ENCODE measurements at places on chromosomes 4 and X. TPM values are rescaled to one million over a fixed set of nuclear protein-coding genes. Genes with fewer than 3 reads are reported as not detected.

DNA sequence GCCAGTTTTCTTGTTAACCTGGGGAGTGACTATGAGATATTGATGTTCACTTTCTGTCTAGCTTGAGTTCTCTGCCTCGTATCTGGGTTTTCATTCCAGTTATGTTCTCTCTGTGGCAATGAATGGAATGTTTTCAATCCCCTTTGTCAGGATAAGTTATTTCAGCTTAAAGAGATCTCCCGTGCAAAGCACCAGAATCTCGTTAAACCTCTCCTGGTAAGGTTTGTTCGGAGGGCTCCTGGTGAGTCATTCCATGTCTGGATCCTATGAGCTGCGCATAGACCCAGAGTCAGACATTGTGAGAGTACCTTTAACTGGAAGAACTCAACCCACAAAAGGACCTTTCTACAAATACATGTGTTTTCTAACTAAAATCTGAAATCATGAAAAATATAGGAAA is 51.0 kb downstream of the KDR start:
- peak; percentile 44 for DNase-seq

GRCh38 chr4:45099471-45099870 is 373.1 kb upstream of the GNPDA2 start:
- no peak for DNase-seq

DNA sequence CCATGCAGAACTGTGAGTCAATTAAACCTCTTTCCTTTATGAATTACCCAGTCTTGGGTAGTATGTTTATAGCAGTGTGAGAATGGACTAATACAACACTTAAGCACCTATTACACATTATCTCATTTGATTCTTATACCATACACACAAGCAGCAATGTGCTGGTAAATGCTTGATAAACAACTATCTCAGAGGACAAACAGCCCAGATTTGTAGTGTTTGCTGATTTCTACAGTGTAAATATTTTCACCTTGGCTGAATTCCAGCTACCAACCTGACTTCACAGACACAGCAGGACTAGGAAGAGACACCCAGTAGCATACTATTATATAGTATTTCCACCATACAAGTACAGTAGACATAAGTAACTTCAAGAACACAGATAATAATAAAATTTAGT is 406.5 kb upstream of the CNKSR2 start:
- no peak for DNase-seq

DNA sequence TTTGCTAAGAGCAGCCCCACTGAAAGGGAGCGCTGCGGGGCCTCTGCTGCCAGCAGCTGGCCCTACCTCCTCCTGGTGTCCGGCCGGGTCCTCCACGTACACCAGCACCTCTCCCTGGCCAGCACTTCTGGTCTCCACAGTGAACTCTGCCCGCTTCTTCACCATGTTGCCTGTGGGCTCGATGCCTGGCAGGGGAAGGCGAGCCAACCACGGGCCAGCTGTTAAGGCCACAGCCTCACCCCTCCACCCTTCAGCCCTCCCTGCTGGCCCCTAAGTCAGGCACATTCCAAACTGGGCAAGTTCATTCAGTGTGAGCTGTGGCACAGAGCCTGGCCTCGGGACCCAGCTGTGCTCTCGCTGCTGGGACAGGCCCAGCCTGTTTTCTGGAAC is 7.8 kb downstream of the FLNA start:
- DNase-seq, result no peak

GRCh38 chr4:185839194-185839712 is 27.3 kb upstream of the SORBS2 start:
- DNase-seq, result peak; percentile 95

GRCh38 chr4:119084513-119084912 is 51.1 kb upstream of the MYOZ2 start:
- DNase-seq, result no peak

DNA sequence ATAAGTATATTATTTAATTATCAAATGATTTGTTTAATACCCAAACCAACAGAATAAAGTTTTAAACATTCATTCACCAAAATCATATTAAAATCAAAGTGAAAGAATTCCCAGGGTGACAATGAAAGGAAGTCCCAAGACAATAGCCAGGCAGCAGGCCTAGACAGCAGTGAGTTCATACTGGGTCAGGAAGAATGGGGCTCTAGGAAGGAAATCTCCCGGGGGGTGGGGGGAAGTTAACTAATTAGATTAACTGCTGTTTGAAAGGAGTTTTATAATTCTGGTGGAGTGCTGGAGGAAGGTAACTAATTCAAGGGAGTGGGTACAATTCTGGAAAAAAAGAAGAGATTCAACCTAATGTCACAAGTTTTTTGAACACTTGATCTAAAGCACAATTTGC is 104.1 kb downstream of the ZAR1 start:
- peak; percentile 88 for DNase-seq

DNA sequence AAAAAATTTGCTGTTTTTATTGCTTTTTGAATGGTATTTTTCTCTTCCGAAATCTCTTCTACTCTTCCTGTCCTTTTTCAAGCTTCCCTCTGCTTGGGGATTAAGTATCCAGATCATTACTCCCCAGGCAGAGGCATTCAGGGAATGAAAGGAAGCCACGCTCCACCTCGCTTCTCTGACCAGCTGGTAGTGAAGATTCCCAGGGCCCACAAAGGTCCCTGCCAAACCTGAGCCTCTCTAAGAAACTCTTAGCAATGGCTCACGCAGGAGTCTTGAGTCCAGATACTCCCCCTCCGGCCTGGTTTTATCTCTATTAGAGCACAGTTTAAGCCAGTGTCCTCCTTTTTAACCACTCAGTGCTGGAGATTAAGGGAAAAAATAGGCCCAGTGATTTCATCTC is 51.4 kb upstream of the SOD3 start:
- DNase-seq, result no peak

DNA sequence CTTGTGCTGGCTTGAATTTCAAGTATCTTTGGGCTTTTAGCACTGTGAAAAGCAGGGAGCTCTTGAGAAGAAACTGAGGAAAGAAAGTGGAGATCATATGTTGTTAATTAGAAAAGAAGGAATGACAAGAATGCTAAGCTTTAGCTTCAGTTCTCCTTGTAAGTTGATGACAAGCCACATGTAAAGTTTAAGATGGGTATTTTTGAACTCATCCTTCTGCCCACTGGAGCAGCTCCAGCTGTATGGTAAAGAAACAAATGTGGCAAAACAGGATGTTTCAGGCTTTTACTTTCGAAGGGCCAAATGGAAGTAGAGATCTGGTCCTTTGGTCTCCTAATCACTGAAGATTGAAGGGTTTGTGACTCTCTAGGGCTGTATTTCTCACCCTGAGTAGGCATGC is 137.8 kb downstream of the GUCY2F start:
- peak; percentile 9 for DNase-seq

GRCh38 chrX:97389761-97390192 is 506.1 kb downstream of the RPA4 start:
- peak; percentile 73 for DNase-seq

- no peak for DNase-seq
Measured at GRCh38 chr4:164847967-164848649, 28.9 kb upstream of the APELA start.

DNA sequence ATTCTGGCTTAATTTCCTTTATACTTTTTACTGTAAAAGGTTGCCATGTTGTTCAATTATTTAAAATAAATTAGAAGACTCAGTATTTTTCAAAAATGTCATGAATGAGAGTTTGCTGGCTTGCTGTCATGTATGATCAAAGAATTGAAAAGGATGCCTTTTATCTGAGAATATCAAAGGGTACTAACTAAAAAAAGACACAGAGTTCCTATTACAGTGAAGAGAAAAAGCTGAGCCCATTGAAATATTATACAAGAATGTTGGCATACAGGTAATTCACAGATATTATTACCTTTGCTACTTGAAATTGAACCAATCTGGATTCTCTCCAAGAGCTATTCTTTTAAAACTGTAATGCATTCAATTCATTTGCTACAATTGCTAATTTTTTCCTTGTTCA is 200.0 kb downstream of the PPP3CA start:
- no peak for DNase-seq

GRCh38 chr4:10582059-10582686 is 102.4 kb downstream of the CLNK start:
- DNase-seq, result peak; percentile 56

DNA sequence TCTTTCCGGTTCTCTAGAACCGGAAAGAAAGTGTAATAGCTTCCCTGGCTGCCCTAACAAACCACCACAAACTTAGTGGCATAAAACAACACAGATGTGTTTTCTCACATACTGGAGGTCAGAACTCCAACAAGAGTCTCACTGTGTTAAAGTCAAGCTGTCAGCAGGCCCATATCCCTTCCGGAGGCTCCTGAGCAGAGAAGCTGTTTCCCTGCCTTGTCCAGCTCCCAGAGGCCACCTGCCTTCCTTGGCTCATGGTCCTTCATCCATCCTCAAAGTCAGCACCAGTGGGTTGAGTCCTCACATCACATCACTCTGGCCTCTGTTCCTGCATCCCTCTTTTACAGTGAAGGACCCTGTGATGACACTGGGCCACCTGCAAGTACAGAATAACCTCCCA is 49.8 kb upstream of the HMX1 start:
- no peak for DNase-seq

DNA sequence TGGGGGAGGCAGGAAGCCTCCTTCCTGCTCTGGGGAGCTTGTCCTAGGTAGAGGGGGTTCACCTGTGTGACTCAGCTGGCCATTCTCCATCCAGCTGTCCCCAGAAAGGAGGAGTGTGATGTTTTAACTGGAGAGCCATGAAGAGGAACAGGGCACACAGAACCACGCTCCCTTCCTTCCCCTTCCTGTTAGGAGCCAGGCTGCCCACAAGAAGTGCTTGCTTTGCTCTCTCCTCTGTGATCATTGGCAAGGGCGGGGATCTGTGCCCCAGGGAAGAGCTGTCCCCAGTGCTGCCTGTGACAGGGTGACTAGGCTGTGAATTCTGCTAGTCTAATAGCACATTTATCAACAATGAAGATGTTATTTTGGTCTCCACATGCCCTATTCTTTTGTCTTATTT is 169.6 kb upstream of the GATB start:
- no peak for DNase-seq

- DNase-seq, result no peak
Measured at GRCh38 chr4:25953740-25954139, 39.7 kb downstream of the SMIM20 start.

GRCh38 chr4:98293104-98293887 is 32.1 kb downstream of the RAP1GDS1 start:
- DNase-seq, result no peak

- DNase-seq, result no peak
Measured at GRCh38 chr4:94636004-94636403, 121.8 kb upstream of the BMPR1B start.

GRCh38 chr4:80685214-80685613 is 345.3 kb upstream of the BMP3 start:
- no peak for DNase-seq

DNA sequence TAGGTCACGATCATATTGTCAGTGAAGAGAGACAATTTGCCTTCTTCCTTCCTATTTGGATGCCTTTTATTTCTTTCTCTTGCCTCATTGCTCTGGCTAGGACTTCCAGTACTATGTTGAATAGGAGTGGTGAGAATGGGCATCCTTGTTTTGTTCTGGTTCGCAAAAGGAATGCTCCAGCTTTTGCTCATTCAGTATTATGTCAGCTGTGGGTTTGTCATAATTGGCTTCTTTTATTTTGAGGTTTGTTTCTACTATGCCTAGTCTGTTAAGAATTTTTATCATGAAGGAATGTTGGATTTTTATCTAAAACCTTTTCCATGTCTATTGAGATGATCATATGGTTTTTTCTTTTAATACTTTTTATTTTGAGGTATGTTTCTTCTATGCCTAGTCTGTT is 152.3 kb upstream of the MAD2L1 start:
- DNase-seq, result no peak

GRCh38 chr4:142550965-142551364 is 295.1 kb downstream of the INPP4B start:
- DNase-seq, result no peak

DNA sequence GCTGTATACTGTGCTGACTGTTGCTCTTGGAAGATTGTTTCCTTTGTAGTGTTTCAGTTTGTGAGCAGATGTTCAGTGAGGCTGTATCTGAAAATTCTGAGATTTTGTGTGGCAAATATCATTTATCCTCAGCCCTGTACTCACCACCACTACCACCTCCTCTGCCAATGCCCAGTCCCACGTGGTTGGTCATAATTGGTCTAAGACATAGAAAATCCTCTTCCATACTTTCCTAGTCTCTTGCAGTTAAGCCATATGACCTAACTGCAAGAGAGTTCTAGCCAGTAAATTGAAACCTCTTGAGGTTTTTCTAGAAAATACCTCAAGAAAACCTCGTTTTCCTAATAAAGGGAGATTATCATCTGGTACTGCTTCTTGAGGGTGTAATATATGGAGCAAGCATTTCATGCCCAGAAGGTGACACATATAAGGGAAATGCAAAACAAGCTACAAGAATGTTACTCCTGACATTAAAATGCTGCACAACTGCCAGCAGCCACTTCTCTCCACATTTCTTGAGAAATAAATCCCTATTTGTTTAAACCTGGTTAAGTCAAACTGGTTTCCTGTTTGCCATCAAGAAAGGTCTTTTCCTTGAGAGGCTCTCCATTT is 32.8 kb downstream of the ABCE1 start:
- peak; percentile 44 for DNase-seq

DNA sequence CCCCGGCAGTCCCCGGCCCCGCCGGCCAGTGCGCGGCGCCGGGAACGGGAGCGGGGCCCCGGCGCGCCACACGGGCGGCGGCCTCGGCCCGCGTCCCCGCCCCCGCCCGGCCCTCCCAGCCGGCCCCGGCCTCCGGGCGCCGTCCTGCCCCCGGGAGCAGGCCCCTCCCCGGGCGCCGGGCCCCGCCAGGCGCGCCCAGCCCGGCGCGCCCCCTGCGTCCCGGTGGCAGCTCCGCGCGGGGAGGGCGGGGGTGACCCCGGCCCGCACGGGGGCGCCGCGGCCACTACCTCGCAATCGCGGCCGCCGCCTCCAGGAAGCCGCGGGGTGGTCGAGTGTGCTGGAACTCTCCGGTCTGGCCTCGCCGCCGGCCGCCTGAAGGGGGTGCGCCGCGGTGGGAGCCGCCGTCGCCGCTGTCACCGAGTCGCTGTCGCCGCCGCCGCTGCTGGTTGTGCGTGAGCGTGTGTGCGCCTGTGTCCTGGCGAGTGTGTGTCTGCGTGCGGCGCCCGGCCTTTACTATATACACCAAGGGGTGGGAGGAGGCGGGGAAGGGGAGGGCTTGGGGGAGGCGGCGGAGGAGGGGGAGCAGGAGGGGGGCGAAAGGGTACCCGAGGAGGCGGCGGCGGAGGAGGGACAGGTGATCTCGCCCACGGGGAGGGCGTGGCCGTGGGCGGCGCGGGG is at the start of gene RAI2:
RAI2 (minus strand) TSS at position 488 of the 678 bp plus-strand sequence. CDS start 59,288 bp downstream, outside the sequence.
- DNase-seq, result no peak

GRCh38 chrX:133380711-133381619 is 34.3 kb downstream of the GPC4 start:
- DNase-seq, result no peak

- DNase-seq, result no peak
Measured at GRCh38 chr4:1463927-1464540, 57.8 kb upstream of the NKX1-1 start.

- no peak for DNase-seq
Measured at GRCh38 chr4:23991444-23991843, 101.6 kb upstream of the PPARGC1A start.

RAB33A gene
- 0.91 TPM for total RNA-seq

CXCL8 gene
- total RNA-seq, result 12.6 TPM

GC gene
- total RNA-seq, result not detected

FOXO4 gene
- total RNA-seq, result 11.0 TPM

POU3F4 gene
- not detected for total RNA-seq

CXCL3 gene
- total RNA-seq, result 1.3 TPM

PNPLA4 gene
- 8.8 TPM for total RNA-seq

RTL3 gene
- total RNA-seq, result not detected
